ENCODE measurements at places on chromosomes 1 and 21. TPM values are rescaled to one million over a fixed set of nuclear protein-coding genes. Genes with fewer than 3 reads are reported as not detected.

DNA sequence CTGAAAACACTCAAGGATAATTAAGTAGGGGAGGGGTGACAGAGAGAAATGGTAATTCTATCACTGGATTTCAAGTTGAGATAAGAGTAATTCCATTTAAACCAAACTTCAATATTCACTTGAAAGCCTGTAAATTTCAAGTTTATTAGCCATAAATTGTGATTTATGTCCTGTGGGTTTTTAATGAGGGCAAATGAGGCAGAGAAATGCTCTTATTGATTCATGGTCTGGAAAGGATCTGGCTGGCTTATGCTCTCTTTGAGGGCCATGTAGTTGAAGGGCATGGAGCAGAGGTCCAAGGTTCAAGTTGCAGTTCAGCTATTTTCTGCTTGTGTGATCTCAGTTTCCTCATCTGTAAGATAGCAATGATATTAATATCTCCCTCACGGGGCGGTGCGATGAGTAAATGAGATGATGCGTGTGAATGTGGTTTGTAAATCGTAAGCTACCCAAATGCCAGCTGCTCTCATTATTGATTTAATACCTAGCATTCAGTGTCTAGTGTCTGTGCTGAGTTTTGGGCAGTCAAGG lies 12.3 kb downstream of the OLFML3 start:
- DNase-seq: no peak

Gene CYP4Z1
- not detected for total RNA-seq

Gene C4BPB
- total RNA-seq: not detected

DNA sequence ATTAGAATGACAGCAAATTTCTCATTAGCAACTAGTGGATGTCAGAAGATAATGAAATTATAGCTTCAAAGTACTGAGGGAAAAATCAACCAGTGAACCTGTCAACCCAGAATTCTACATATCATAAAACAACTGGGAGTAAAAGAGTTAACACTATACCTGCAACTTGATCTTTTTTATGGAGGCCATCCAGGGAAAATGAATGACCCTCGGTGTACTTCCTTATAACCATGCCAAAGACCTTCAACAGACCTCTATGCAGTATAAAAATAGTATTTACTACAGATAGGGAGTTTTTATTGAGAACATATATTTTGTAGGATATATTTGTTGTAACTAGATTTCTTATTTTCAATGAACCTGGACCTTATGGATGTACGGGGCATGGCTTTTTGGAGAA lies 392.5 kb upstream of the ZRANB2 start:
- no peak for DNase-seq

Gene KRTAP19-3
- not detected for total RNA-seq

Gene AMY1A
- not detected for total RNA-seq

Gene ZRANB2
- 91.0 TPM for total RNA-seq

DNA sequence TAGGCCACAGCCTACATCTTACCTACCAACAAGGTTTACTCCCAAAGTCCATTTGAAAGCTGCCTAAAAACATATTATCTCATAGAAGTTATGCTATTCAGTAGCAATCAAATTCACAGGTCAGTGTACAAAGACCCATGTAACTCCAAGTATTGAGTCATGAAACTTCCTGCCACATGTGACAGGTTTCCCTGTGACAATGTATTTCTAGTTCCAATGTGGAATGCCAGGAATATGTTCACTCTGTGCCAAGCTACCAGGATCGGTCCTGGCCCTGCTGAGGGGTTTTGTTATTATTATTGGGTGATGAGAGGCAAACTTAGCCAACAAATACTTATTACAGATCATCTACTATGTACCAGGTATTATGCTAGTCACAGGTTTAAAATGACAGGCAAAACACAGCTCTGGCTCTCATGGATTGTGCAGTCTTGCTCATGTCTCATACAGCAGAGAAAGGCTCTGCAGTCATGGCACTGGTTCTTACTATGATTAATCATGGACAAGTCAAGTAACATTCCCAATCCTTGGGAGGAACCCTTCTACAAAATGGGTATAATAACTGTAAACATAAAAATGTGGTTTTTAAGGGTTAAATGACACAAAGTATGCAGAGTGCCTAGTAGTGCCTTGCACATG lies 22.5 kb downstream of the DPH5 start:
- no peak for DNase-seq

DNA sequence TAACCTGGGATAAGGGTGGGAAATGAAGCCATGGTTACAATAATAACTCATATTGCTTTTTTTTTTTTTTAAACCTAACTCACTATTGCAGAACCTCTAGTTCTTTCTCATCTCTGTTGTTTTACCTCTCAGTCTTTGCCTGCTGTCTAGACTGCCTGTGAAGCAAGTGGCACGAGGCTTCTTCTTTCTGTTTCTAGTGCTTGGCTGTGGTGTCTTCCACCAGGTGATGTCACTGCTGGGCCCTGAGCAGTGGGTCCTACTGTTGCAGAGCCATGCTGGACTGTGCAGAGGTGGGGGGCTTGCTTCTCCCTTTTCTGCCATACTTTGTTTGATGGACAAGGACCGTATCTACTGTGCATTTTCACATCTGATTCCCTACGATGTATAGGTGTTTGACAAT lies 51.7 kb downstream of the ZNF326 start:
- DNase-seq: no peak

DNA sequence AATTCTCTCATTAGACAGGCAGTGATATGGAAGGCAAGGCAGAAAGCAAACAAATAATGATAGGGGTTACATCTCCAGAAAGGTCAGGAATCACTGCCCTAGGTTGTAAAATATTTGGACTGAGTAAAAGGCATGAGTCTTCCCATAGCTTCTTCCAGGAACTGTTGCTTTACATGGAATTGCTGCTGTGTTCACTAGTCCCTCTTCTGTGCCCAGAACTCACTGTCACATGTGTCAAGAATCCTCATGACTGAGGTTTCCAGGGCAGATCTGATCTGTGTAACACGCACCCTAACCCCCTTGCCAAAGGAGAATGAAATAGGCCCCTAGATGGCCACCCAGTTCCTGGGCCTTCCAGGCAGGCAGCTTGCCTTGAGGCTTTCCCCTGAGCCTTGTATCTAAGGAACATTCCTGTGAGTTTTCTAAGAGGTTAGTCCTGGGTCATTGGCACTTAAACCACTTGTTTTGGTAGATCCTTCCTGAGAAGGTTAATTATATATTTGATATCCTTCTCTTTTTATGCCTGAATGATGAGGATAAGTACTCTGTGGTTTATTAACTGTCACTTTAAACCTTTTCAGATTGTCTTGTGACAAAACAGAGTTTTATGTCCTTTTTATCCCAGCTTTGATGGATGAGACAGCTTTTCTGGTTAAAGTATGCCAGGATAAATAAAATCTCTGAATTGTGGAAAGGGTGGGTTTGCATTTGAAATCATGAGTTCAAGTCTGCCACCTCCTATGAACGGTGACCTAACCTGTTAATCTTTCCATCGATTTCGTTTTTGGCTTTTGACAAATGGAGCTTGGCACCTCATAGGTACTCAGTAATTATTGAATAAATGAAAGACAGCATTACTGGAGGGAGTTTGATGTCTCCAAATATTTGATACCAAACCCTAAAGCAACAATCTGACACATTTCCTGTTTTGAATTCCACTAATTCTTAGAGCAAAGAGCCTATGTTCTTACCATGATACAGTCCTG lies 163.3 kb downstream of the DHRS3 start:
- no peak for DNase-seq

Gene UBL4B
- not detected for total RNA-seq

GRCh38 chr1:218896202-218896601 lies 277.5 kb upstream of the LYPLAL1 start:
- no peak for DNase-seq

Gene CDK11B
- total RNA-seq: 33.3 TPM

DNA sequence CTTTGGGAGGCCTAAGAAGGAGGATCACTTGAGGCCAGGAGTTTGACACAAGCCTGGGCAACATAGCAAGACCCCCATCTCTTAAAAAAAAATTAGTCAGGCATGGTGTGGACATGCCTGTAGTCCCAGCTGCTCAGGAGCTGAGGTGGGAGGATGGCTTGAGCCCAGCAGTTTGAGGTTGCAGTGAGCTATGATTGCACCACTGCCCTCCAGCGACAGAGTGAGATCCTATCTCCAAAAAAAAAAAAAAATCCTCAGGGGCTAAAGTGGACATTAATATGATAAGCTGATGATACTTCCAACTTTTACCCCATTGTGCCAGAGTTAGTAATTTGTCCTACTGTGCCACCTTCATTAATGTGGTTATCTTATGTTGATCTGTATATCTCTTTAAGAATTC lies 327.8 kb upstream of the FMN2 start:
- DNase-seq: no peak

DNA sequence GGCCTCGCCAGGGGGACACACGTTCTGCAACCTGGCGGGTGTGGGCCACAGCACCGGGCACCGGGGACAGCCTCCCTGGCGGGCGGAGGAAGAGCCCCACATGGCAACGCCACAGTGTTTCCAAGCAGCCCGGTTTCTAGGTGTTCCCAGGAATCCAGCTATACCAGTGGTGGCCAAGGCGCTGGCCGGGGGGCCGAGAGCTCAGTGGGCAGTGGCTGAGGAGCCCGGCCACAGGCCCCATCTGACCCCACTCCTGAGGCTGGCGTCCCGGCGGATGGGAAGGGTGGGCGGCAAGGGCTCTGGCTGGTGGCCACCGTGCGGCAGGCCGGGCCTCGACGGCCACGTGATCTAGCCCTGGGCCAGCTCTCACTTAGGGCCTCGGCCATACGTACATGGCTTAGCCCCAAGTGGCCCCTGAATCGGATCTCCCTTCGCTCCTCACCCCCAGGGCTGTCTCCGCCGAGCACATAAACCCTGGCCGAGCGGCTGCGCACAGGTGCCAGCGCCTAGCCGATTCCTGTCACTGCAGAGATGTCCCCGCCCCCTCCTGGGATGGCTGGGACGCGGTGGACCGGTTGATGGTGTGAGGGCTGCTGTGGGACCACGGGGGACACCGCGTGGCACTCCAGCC lies 68.7 kb downstream of the MORN1 start:
- no peak for DNase-seq

DNA sequence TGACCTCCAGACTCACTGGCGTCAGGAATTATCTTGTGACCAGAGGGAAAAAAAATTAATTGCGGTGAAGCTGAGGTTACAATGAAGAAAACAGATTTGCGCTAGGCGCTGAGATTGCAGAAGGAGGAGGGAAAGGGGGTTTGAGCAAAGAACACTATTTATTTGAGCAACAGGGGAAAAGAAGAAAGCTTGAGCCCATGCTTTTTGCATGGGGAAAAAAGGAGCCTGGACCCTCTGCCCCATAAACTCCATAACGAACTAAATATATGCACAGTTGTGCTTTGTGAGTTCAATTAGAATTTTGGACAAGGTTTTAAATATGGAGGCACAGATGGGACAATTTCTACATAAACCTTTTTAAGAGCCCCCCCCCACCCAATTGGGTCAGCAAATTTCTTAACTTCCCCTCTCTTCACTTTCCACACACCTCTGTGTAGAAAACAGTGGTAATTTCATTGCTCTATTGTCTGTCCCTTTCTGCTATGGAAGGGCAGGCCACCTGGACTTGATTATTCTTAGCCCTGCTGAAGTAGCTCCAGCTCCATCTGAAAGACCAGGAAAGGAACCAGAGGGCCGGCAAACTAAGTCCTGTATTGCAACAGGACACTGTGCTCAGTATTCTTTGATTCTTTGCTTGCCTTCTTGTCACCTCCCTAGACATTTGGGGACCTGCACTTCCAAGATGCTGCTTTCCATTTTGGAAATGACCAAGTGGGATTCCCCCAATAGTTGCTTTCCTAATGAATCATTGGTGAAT lies 862 bp upstream of the ID3 start:
- peak; percentile 41 for DNase-seq

DNA sequence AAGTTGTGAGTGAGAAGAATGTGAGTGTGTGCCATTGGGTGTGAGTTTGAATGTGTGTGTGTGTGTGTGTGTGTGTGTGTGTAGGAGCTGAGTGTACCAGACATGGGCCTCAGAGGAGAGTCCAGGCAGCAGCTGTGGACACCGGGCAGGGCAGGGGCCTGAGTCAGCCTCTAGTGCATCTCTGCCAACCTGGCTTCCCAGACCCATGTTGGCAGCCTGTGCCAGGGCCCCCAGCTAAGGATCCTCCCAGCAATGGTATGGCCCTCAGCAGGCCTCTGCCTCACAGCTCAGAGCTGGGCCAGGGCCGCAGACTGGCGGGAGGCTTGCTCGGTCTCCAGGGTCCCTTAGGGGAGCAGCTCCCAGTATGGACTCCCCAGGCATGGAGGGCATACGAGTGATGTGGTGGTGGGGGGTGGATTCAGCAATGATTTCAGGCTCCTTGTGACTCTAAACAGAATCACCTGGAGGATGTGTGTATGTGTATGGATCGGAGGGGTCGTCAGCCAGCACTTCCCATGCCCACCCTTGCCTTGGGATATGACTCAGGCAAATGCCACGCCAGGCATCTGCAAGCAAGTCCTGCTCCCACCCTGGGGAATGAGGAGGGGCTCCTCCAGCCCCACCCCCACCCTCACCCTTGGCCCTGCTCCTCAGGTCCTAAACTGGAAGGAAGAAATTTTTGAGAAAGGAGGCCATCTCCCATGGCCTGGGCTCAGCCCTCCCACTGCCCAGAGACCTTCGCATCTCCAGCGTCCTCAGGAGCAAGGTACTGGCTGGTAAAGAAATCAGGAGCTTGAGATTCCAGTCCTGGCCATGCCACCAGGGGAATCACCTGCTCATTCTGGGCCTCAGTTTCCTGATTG lies 1.8 kb upstream of the FOXO6 start:
- no peak for DNase-seq

GRCh38 chr1:64523413-64524337 lies 53.7 kb downstream of the CACHD1 start:
- DNase-seq: no peak

Gene GPR25
- not detected for total RNA-seq

DNA sequence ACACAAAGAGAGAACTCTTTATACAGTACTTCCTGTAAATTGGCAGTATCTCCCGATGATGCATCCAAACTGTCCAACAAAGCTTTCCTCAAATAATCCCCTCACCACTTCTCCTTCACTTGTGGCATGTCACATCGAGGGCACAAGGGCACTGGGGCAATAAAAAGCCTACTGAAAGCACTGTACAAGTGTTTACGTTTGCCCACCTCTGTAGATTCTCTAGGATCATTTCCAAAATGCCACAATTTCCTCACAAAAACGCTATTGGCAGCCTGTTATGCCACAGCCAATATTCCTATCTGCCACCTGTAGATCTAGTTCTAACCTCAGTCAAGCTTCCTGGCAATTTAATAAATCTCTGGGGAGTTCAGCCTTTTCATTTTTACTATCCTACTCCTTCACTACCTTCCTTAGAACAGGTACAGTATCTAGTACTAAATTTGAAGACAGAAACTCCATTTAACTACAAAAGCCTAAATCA lies 39.9 kb downstream of the HNRNPR start:
- no peak for DNase-seq

Gene SELP
- total RNA-seq: not detected
